Fibroblast of upper back skin (primary cell): ENCODE measurements at places on chromosomes 1 and 21.
A peak's percentile ranks its signal among the peaks of the same experiment; 100 is the strongest.

DNA sequence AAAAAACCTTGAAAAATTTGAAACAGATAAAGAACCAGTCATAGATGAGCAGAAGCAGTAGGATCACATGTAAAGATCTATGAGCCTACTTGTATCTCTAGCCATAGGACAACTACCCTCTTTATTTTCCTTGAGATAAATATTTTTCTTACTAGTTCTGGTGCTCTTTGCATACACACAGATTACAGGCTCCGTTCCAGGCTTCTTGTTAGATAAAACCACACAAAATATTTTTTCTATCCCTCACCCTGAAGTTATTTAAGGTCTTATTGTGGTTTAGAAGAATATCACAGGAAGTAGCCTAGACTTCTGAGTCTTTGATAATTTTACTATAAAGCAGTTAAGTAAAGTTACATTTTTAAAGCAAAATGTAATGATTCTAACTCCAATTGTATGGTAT is 512.2 kb downstream of the NEGR1 start:
- peak; percentile 90 for DNase-seq

- no peak for DNase-seq
Measured at GRCh38 chr1:118264343-118264742, 79.3 kb upstream of the SPAG17 start.

DNA sequence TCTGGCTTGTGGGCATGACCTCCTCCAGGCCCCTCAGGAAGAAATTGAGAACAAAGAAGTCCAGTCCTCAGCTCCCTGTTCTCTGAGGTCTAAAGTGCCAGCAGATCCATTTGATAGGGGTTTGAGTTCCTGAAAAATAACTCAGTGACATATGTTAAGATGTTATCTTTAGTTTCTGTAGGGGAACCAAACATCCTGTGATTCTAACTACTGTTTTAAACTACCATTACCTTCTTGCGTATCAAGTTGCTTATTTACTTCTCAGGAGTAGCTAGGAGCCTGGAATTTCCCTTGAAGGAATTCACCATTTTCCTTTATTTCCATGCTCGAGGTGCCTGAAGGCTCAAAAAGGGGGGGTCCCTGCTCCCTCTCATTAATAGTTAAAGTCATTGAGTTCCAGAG is 18.8 kb upstream of the LIN9 start:
- DNase-seq = no peak

- DNase-seq = no peak
Measured at GRCh38 chr1:37465593-37466517, 8.5 kb upstream of the ZC3H12A start.

DNA sequence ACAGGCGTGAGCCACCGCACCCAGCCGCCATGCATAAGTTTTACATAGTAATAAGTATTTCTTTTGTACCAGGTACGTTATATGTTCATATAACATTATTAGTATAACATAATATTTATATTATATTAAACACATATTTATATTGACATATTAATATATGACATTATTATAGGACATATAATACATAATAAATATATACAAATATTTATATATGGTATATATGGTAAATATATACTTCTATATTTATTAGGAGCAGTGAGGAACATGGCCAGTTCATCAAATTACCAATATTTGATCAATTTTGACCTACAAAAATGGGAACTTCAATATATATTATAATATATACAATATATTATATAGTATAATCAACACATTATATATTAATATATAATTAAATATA is 245.9 kb upstream of the FGGY start:
- no peak for DNase-seq

- DNase-seq = no peak
Measured at GRCh38 chr1:226405411-226405988, 2.4 kb downstream of the PARP1 start.

GRCh38 chr21:39184050-39184980 is 1.1 kb upstream of the PSMG1 start:
- no peak for DNase-seq

GRCh38 chr1:1185101-1185765 is 11.6 kb downstream of the TTLL10 start:
- no peak for DNase-seq

DNA sequence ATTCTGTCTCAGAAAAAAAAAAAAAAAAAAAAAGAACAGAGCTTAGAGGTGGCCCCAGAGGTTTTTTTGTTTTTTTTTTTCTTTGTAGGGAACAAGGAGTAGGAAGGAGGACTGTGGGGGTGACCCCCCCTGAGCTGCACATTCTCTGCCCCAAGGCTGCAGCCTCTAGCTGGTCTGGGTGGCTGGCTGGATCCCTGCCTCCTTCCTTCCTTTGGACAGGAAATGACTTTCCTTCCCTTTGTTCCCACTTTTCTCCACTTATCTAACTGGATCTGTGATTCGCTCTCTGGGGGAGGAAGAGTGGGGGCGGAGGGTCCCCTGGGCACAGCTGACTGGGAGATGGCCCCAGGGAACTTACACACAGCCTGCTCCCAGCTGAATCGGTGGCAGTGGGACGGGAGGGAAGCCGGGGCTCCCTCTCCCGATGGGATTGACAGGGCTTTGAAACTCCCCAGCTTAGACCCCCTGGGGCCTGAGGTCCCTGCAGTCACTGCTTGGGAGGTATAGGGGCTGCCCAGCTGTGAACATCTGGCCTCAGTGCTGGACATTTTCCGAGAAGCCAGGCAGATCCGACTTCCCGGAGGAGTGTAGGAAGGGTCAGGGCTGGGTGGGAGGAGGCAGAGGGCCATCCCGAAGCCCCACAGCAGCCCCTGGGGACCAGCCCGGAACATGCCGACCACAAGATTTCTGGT is 2.1 kb downstream of the FBLIM1 start:
- peak; percentile 79 for DNase-seq

DNA sequence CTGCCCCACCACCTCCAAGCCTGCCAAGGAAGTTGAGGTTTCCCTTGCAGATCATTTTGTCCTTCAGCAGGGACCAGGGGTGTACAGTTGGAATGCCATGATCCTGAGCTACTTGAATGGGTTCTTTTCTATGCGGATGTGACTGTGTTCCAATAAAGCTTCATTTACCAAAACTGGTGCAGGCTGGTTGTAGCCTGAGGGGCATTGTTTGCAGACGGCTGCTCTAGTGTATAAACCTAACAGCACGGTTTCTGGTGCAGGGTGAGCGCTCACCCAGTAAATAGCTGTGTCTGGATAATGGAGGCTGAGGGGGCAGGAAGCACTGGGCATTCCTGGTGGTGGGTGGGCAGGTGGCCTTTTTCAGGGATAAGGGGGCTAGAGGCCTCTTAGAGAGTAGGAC is 72.7 kb upstream of the ACTL8 start:
- DNase-seq = no peak

GRCh38 chr1:6016191-6016865 is 24.1 kb upstream of the NPHP4 start:
- peak; percentile 74 for DNase-seq

- DNase-seq = peak; percentile 63
Measured at GRCh38 chr1:201016211-201016651, 7.3 kb downstream of the KIF21B start.

DNA sequence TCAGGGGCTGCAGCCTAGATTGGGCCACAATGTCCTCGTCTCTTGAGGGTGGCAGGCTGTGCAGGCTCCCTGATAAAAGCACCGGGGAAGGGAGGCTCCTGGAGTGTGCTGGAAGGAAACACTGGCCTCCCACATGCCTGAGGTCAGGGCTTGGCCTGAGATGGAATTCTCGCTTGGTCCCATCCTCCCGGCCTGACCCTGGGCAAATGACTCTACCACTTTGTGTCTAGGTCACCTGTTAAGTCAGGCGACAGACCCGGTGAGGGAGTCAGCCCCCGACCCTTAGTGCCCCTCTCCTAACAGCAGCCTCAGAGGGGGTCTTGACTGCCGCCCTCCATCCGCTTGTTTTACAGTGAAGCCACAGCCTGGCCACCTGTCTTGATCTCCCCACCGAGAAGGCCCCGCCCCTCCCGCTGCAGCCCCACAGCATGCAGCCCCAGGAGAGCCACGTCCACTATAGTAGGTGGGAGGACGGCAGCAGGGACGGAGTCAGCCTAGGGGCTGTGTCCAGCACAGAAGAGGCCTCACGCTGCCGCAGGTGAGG is 2.5 kb downstream of the SMIM1 start:
- no peak for DNase-seq

DNA sequence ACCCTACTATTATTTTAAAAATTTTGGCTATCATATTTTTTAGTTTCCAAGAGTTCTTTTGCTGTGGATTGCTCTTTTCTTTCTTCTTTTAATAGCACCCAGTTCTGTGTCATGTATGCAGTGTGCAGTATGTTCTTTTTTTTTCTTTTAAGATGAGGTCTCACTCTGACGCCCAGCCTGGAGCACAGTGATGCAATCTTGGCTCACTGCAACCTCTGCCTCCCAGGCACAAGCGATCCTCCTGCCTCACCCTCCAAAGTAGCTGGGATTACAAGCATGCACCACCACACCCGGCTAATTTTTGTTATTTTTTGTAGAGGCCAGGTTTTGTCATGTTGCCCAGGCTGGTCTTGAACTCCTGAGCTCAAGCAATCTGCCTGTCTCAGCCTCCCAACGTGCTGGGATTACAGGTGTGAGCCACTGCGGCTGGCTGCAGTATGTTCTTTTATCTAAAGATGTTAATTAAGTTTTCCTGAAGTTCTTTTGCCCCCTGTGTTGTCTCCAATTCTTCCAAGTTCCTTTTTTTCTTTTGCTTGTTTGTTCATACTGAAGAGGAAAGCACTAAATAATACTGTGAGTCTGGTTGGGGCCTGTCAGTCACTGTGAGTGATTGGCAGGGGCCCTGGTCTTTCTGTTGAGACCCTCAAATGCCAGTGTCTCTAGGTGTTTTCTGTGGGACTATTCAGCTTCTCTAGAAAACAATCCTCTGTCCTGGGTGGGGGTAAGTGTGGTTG is 17.5 kb upstream of the TTC22 start:
- no peak for DNase-seq

- peak; percentile 72 for DNase-seq
Measured at GRCh38 chr21:17911628-17912027, 92.5 kb upstream of the C21orf91 start.

GRCh38 chr1:43975249-43975961 is 645 bp downstream of the ATP6V0B start:
- no peak for DNase-seq

- no peak for DNase-seq
Measured at GRCh38 chr1:97902067-97902466, 18.8 kb downstream of the DPYD start.

GRCh38 chr1:245099401-245099800 is 55.4 kb upstream of the KIF26B start:
- no peak for DNase-seq

- DNase-seq = no peak
Measured at GRCh38 chr1:110756506-110756905, 81.8 kb upstream of the KCNA3 start.

DNA sequence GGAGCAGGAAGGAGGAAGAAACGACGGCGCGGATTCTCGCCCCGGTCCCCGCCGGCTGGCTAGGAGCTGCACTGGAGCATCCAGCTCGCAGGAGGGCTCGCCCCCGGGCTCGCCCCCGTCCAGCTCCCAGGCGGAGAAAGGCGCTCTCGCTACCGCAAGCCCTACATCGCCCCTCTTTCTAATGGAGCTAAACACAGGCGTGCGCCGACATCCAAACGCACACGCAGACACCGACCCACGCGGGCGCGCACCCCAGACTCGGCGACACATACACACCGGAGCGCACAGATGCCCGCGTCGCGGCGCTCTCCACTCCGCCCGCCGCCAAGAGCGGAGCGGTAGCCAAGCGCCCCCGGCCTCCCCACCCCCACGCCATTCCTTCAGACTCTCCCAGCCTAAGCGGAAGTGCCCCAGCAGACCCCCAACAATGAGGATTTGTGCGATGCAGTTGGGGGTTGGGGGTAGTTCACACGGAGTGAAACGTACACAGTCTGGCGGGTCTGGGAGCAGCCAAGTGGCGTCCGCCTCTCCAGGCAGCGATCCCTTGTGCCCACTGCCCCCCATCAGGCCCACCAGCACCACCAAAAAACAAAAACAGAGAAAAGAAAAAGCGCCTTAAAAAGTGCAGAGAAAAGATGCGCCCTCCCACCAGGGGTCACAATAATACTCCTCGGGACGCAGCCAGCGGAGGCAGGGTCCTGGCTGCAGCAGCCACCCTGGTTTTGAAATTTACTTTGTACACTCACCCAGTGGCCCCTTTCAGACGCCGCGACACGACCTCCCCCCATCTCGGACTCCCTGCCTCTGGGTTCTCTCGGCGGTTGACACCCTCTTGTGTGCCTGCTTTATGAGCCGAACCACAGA is 1.4 kb downstream of the DAB1 start:
- peak; percentile 24 for DNase-seq
